ENCODE measurements at places on chromosomes 4 and X. TPM values are rescaled to one million over a fixed set of nuclear protein-coding genes. Genes with fewer than 3 reads are reported as not detected.

USP17L25 gene
- not detected for total RNA-seq

HSD17B13 gene
- total RNA-seq = 0.15 TPM

IL1RAPL1 gene
- total RNA-seq = 4.7 TPM

CETN2 gene
- 27.9 TPM for total RNA-seq

XG gene
- total RNA-seq = 0.32 TPM

CSAG3 gene
- total RNA-seq = not detected

PAGE4 gene
- not detected for total RNA-seq

CYP2U1 gene
- total RNA-seq = 8.1 TPM

HTRA3 gene
- 95.6 TPM for total RNA-seq

POU4F2 gene
- total RNA-seq = not detected

ATP2B3 gene
- not detected for total RNA-seq

TMEM255A gene
- total RNA-seq = 0.72 TPM

ATOH1 gene
- total RNA-seq = 0.15 TPM

NMU gene
- total RNA-seq = not detected

Measured in left ventricle myocardium superior (tissue), 1 donor.